Stimulated activated CD4-positive, alpha-beta T cell treated with anti-CD3 and anti-CD28 coated beads, Interleukin-2, amount 100 ng/mL, for 48 hours (primary cell): ENCODE measurements at places on chromosomes 11 and 22.

- no peak for DNase-seq
These were observed 119.3 kb downstream of the WNT11 start for GRCh38 chr11:76086743-76087635.

- no peak for DNase-seq
These were observed 429 bp upstream of the SNX15 start for GRCh38 chr11:65026810-65027209.

DNA sequence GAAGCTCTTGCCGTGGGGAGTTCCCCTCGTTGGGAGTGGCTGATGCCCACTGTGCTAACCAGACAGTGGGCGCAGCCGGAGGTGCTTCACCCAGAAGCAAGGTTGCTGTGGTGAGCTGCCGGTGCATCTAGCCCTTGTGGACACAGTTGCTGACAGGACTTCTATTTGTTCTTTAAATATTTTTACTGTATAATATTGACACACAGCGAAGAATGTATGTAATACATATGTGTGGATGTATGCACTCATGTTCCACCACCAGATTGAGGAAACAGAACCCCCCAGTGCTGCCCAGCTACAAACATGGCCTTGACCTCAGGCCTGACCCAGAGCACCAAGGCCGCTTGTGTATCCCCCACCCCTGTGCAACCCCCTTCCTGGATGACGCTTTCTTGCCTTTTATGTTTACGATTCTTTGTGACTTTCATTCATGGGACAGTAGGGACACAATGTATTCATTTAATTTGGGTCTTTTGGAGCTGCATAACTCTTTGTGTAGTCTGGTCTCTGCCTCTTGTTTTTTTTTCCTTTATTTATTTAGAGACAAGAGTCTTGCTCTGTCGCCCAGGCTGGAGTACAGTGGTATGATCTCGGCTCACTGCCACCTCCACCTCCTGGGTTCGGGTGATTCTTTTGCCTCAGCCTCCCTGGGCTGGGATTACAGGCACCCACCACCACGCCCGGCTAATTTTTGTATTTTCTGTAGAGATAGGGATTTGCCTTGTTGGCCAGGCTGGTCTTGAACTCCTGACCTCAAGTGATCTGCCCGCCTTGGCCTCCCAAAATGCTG lies 132.6 kb downstream of the TBC1D22A start:
- DNase-seq: no peak

- DNase-seq: no peak
These were observed 27.9 kb downstream of the ARRB1 start for GRCh38 chr11:75323609-75324008.

DNA sequence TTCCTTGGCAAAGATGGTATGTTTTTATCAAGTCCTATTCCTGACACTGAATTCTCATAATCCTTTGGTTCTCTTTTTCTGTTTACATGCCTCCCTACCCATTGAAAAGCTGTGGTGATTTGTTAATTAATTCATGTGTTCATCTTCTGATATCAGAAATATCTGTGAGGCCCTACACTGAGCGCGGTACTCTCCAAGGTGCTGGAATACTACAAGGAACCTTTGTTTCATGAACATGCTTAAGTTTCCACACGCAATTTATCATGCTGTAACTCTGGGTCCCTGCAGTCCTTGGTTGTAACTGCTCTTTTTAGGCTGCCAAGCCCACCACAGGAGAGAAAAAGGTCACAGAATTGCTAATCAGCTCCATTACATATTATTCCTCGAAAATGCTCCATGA lies 331.8 kb downstream of the FAT3 start:
- no peak for DNase-seq

- no peak for DNase-seq
These were observed 70.8 kb upstream of the B3GAT1 start for GRCh38 chr11:134482865-134483264.

GRCh38 chr11:6404342-6405051 lies 14.2 kb downstream of the SMPD1 start:
- DNase-seq: no peak

GRCh38 chr11:112162761-112163546 lies 940 bp downstream of the IL18 start:
- no peak for DNase-seq

DNA sequence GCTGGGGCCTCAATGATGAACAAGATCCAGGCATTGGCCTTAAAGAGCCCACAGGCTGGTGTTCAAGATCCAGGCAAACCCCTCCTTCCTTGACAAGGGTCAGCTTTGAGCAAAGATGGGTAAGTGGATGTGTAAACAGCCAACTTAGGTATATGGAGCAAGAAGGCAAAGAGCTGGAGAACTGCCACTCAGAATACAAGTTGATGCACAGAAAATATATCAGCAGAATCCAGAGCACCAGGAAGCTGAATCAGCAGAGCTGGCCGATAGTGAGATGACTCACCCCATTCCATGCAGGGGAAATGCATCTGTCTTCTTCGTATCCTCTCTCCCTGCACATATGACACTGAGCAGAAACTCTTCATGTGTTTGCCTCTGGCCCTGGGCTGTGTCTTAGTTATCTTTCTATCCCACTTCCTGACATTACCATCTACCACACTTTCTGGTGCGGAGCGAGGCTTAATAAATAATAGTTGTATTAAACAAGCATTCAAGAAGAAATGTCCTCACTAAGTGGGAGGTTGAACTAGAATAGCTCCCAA lies 57.8 kb downstream of the ENDOD1 start:
- no peak for DNase-seq

DNA sequence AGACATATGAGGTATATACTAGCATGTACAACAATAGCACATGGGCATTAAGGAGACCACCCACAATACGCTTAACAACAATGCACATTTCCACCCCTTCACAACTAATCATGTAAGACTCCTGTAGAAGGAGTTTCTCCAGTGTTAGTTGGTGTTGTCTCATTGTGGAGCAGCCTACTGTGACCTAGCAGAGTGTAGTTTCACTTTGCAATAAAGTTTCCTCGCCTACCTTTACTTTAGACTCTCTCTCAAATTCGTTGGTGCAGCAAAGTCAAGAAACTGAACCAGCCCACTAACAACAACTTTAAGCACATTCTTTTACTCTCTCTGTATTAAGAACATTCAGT lies 863.6 kb downstream of the FAM181B start:
- DNase-seq: no peak

- DNase-seq: peak; percentile 18
These were observed 4.1 kb downstream of the TSPAN32 start for GRCh38 chr11:2305788-2306451.

DNA sequence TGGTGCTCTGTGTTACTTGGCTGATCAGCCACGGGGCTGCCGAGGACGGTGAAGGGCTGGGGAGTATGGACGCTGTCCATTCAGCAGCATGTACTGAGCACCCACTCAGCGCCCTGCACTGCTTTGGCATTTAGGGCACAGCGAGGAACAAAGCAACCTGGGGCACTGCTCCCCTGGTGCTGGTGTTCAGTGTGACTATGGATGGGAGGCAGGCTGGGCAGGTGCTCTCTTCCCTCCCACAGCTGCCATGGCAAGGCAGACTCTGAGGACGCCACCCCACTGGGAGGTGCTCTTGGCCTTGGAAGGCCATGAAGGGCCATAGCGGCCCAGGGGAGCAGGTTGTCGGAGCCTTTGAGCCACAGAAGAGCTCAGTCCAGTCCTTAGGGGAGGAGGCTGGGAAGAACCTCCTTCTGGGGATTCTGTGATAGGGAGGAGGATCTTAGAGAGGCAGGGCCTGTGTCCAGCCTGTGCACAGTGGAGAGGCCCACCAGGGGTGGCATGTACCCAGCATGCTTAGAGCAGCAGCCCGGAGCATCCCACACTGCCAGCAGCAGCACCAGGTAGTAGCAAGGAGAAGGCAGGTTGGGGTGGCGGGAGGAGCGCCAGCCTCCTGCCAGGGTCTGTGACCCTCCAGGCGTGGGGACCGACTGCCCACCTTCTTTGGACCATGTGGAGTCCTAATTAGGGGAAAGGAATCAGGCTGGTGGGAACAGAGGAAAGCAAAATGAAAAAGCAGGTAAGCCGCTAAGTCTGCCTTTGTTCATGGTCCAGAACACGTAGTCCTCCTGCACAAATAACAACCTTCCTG lies 141.8 kb downstream of the MPPED1 start:
- DNase-seq: no peak

- no peak for DNase-seq
These were observed 13.5 kb downstream of the TMA7B start for GRCh38 chr22:39973656-39974055.

GRCh38 chr11:1746511-1746931 lies 3.9 kb downstream of the IFITM10 start:
- DNase-seq: no peak

GRCh38 chr11:61728066-61728939 lies 24.1 kb upstream of the MYRF start:
- no peak for DNase-seq

DNA sequence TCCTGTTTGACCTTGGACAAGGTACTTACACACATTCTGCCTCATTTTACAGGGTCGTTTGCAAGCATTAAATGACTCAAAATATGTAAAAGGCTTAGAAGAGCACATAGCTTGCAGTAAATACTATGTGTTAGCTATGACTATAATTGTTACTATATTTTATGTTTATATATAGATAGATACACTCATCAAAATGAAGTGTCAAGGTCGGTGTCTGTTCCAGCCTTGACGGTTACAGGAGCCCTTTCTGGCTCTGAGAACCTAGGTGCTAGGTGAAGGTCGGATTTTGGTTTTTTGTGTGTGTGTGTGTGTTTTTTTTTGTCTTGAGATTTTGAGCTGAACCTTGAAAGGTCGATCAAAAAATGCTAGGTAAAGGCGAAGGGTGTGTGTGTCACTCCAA lies 24.5 kb upstream of the LIMK2 start:
- no peak for DNase-seq

GRCh38 chr11:119175493-119176077 lies 7.1 kb downstream of the NLRX1 start:
- DNase-seq: no peak

GRCh38 chr22:45584121-45584570 lies 81.5 kb downstream of the FBLN1 start:
- no peak for DNase-seq

GRCh38 chr22:33038131-33038772 lies 19.9 kb downstream of the SYN3 start:
- no peak for DNase-seq

GRCh38 chr11:104968856-104969776 lies 742 bp upstream of the CASP4 start:
- DNase-seq: no peak

- no peak for DNase-seq
These were observed 21.2 kb downstream of the SUN2 start for GRCh38 chr22:38734421-38735100.

DNA sequence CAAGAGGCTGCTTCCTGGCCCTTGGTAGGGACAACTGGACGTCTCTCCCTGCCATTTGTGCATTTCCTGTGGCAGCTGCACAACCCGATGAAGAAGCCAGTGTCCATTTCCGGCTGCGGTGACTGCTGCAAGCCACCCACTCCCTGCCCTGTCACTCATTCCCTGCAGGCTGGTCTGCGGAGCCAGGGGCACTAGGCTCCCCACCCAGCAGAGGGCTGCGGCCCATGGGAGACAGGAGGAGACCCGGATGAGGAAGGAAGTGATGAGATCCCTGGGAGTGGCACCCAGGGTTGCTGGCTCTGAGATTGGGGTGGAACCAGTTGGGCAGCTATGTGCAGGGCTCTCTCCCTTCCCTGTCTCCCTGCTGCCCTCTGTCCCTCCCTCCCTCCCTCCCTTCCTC lies 10.0 kb upstream of the MYRF start:
- no peak for DNase-seq

DNA sequence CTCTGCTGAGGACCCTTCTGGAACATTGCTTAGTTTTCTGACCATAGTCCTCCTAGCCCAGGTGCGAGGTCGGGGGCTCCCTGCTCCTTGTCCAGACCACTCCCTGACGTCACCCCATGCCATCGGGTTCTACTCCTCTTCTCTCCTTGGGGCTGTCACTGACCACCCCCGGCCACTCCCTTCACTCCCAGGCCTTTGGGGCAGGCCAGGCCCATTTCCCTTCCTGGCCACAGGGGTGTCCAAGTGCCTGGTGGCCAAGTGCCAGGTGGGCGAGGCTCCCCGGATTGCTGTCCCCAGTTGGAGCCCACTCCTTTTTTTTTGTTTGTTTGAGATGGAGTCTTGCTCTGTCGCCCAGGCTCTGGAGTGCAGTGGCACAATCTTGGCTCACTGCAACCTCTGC lies 19.5 kb downstream of the MRGPRD start:
- no peak for DNase-seq

- no peak for DNase-seq
These were observed 1268.0 kb downstream of the JRKL start for GRCh38 chr11:97657852-97658251.

GRCh38 chr22:22666307-22667091 lies 22.1 kb downstream of the GGTLC2 start:
- no peak for DNase-seq

DNA sequence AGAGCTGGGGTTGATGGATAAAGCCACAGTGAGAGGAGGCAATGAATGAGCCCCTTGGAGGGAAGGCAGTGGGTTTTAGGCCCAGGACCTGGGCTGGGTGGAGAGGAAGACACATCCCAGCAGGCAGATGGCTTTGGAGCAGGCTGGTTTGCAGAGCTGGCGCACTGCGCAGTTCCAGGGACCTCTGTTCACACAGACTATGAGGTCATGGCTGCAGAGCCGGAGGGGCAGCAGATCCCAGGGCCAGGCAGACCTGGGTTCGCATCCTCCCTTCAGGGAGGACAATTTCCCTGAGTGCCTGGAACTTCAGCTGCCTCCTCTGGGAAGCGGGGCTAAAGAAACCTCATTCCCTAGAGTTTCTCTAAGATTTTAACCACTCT lies 28.2 kb upstream of the DGKZ start:
- DNase-seq: no peak
